Stimulated activated CD4-positive, alpha-beta T cell treated with anti-CD3 and anti-CD28 coated beads, TNF-alpha, amount 100 ng/mL, for 1 hour (primary cell): ENCODE measurements at places on chromosomes 1 and 21.

DNA sequence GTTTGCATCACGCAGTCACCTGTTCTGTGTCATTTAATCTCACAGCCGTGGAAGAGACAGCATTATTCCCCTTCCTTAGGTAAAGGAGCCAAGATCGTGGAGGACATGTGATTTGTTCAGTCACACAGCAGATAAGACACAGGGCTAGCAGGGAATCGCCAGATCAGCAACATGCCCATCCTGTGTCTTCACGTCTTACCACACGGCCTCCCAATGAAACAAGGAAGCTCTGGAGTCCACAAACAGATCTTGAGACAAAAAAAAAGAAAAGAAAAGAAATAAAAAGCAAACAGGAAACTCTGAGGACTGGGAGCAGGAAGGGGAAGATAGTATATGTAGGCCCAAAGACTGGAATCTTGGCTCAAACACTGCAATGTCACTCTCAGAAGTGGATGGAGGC is 155.3 kb downstream of the ADSS2 start:
- no peak for DNase-seq

GRCh38 chr1:202237052-202237451 is 43.5 kb downstream of the LGR6 start:
- DNase-seq, result no peak

DNA sequence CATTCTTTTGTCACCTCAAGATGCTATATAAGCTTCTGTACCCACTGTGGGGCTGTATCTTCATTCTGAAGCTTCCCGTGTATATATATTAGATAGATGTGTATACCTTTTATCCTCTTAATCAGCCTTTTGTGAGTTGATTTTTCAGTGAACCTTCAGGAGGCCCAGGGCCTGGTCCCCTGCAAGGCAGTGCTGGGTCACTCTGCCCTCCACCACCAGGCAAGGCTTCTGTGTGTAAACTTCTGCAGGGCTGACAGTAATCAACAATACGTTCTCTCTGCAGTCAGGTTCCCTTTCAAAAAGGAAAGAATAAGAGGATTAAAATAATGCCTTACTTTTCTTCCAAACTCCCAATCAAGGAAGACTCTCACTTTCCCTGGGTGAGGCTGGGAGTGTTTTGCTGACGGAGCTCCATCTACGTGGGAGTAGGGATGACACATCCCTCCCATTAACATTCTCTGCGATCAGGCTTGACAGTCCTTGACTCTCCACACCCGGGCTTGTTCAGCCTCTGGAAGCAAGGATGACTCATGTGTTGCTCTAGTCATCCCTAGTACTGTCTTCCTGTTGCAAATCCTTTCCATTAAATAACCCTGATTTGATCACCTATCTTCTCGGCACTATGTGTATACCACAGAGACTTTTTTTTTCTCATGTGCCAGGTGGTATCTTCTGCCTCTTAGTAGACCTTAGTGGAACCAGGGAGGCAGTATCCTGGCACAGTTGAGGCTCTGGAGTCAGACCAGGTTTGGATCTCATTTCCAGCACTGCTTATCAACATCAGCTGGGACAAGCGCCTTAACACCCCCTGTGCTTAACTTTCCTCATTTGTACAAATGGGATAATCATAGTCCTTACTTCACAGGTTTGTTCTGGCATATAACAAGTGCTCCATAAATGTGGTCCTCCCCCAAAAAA is 70.3 kb upstream of the KCNK1 start:
- DNase-seq, result no peak

DNA sequence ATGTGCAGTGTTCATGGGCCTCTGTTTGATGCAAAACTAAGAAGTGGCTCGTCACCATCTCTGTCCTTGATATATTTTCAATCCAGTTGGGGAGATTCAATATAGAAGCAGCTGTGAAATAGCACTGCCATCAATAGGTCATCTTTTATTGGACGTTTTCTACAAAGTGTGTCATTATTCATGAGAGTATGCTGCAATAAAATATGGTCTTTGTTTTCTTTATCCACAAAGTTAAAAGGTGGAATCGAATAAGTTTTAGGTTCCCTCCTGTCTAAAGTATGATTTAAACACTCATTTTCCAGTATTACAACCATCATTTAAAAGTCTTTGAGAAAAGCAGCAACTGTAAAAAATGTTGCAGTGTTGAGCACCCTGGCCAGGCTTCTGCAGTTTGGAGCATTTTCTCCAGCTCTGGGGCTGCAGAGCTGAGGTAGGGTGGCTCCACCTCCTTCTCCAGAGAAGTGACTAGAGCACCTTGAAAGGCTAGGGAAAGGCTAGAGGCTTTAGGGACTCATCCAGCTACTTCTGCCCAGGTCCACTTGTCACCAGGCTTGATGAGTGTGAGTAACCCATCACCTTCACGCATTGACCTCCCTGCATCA is 56.5 kb upstream of the DNAH14 start:
- DNase-seq, result no peak

GRCh38 chr1:52842643-52843310 is at the start of gene ZYG11A:
Gene ZYG11A (plus strand): TSS chr1:52842760. CDS start chr1:52842884, 124 bp downstream.
- peak; percentile 8 for DNase-seq

GRCh38 chr1:17653728-17654351 is 101.3 kb upstream of the ACTL8 start:
- DNase-seq, result no peak

- no peak for DNase-seq
Measured at GRCh38 chr1:203271018-203271743, 34.1 kb upstream of the BTG2 start.

DNA sequence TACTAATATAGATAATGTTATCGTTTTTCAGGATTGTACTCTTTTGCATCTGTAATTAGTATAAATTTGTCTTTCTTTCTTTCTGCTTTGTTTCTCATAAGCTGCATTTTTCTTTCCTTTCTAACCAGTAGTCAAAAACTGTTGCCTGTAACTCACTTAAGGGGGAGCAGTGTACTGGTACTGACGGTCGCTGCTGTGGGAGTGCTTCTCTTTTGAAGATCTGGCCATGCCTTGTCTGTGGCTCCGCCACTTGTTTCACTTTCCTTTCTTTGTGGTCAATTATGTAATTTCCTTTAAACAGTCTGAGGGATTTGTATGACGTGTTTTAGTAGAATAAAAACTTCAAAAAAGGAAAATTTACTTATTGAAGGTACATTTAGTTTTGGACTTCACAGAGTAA is 37.0 kb downstream of the MIA3 start:
- DNase-seq, result peak; percentile 46

DNA sequence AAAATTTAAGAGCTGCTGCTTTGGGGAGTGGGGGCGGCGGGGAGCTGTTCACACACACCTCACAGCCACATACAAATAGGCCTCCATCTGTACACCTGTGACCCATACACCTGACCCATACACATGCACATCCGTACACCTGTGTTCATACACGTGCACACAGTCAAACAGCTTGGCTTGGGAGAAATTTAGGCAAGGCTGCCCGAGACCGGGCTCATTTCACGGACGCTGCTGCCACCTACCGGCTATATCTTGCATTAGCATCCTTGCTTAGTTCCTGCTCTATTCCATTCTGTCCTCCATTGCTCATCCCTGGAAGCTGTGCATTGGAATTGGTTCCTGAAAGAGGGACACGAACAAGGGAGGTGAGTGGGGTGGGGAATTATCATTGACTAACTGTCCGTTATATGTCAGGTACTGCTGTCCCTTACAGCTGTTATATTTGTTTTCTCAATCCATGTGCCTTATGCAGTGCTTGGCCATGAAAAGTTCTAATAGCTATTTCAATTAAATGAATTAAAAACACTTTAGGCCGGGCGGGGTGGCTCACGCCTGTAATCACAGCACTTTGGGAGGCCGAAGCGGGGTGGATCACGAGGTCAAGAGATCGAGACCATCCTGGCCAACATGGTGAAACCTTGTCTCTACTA is 37.1 kb upstream of the EPB41 start:
- DNase-seq, result peak; percentile 66

- DNase-seq, result no peak
Measured at GRCh38 chr1:25195835-25196234, 36.5 kb downstream of the SYF2 start.

DNA sequence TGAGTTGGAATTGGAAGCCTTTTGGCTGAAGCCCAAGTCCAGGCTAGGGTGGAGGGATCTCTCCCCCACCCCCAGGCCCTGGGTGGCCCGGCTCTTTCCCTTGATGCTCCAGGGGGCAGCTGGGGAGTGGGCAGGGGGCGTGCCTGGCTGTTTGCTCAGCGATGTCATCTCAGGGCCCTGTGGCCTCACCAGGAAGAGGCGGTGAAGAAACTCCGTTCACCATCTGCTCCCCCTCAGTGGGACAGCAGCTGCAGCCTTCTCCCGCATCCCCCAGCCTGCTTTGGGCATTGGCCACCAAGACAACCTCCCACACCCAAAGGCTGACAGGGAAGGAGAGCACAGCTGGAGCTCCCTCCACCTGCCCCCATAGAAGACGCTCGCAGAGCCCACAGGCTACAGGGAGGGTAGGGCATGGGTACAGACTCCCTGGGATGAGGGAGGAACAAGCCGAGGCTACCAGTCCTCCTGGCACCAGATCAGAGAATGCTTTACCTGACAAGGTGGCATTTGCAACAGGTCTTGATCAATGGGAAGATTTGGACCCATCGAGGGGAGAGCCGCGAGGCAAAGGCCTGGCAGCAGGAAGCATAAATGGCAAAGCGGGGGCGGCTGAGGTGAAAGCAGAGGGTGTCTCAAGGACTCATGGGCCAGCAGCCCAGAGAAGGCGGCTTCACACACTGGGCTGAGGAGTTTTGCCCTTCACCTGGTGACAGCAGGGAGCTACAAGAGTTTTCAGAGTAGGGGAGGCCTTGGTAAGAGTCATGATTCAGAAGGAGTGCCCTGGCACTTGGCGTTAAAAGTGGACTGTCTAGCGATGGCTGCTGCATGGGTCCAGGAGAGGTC is 6.5 kb upstream of the GUCA2A start:
- no peak for DNase-seq

DNA sequence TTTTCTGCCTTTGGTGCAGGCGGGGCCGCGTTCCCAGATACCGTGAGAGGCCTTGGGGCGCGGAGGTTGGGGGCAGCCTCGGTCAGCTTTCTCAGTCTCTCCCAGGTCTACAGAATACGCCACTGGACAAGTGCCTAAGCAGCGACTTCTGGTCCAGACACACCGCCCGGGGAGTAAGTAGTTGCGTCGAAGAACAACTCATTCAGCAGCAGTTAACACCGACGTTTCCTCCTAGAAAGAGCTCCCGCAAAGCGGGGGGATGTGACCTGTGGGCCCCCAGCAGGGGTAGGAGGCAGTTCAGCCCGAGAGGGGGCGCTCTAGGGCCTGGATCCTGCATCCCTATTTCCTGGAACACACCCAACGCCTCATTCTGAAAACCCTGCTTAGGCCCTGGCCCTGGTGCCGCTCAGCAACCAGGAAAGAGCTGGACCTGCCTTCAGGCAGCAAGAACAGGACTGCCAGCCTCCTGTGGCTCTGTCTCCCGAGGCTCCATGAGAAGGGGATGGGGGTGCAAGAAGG is 6.5 kb upstream of the BARHL2 start:
- DNase-seq, result no peak

GRCh38 chr1:84827976-84828375 is 65.0 kb downstream of the LPAR3 start:
- no peak for DNase-seq

DNA sequence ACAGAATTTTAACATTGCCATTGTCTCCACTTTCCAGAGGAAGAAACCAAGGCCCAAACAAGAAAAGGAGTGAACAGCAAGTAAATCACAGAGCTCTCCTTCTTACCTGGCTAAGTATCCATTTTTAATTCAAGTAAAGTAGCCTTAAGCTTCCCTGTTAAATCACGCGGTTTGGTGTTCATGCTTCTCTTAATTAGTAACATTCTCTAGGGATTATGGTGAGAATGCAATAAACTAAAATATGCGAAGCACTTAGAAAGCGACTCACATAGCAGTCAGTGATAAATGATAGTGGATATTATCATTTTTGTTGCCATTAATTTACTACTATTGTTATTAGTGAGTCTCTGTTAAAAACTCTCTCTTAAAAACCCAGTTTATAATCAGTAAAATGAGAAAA is 630.5 kb upstream of the TMPRSS15 start:
- DNase-seq, result no peak

GRCh38 chr1:24009406-24009805 is 29.3 kb upstream of the SRSF10 start:
- DNase-seq, result no peak

DNA sequence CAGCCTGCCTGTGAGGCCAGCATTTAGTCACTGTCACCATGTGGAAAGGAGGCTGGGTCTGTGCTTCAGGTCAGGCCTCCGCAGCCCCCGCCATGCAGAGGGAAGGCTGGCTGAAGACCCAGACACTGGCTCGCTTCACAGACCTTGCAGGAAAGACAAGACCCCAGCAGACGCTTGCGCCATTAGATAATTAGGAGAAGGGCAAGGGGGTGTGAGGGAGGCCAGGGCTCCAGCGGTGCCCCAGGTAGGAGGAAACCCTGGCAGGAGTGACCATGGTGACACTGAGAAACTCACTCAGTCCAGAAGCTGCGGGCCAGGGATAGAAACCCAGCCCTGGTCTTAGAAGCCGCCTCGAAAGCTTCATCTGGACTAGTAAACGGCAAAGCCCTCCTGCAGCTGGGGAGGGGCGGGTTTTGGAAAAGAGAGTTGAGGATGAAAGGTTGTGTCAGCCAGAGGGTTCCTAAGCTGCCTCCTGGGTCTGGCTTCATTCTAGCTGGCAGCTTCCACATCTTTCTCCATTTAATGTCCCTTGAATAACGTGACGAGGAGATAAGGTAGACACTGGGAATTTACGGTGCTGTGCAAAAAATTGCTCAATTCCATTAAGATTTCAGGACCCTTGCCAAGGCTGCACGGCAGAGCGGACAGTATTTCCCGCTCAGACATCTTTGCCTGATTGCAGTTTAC is 294.1 kb upstream of the VAMP3 start:
- DNase-seq, result no peak

DNA sequence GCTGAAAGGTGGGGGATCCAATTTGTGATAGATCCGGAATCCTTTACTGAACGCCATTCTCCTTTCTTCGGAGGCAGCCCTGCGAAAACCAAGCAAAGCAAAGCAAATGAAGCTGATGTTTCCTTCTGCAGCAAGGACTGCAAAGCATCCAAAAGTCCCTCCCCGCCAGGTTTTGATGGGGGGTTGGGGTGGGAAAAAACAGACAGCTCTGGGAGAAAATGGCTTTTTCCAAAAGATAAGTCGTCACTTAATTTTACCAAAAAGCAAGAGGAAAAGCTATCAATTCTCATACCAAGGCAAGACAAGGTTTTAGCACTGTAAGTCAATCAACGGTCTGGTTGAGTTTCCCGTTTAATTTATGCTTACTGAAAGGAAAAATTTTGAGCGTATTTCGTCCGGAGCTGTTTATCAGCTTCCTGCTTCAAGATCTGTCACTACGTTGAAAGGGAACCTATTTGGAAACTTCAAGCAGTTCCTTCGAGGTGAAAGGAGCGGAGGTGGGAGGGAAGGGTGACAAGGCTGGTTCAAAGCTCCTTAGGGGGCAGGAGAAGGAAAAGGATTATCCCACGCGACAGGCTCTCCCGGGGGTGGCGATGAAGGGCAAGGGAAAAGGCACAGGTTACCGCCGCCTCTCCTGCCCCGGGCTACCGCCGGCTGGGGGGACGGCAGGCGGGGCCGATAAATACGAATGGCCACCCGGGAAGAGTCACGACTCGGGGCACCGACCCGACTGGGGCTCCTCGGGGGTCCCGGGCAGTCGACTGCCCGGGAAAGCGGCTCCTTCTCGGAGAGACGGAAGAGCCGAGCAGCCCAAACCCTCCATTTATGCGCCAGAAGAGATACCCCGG is 750 bp downstream of the SYNJ1 start:
- DNase-seq, result no peak

GRCh38 chr1:119438761-119439160 is 23.8 kb downstream of the HSD3B2 start:
- no peak for DNase-seq
